Bladder microvascular endothelial cell (primary cell): ENCODE measurements at places on chromosomes 6 and 20. TPM values are rescaled to one million over a fixed set of nuclear protein-coding genes. Genes with fewer than 3 reads are reported as not detected.

EEF1A1 gene
- 17,729 and 26,790 TPM in 2 replicates for total RNA-seq

ACTL10 gene
- total RNA-seq = 1.5 and 1.6 TPM in 2 replicates

EPB41L1 gene
- total RNA-seq = 3.7 and 19.9 TPM in 2 replicates

SLC26A8 gene
- total RNA-seq = not detected in 2 replicates

C6orf141 gene
- 20.6 and 55.0 TPM in 2 replicates for total RNA-seq

OPN5 gene
- not detected in 2 replicates for total RNA-seq

RSPH9 gene
- 0.06 and 0.16 TPM in 2 replicates for total RNA-seq

AKAP12 gene
- 143 and 553 TPM in 2 replicates for total RNA-seq

EYA4 gene
- 0.25 TPM in 1 of 2 replicates, not detected in the other for total RNA-seq

MAS1 gene
- total RNA-seq = under 0.01 TPM in 1 of 2 replicates, not detected in the other

ACOT13 gene
- 3.9 and 8.9 TPM in 2 replicates for total RNA-seq

SLC17A4 gene
- total RNA-seq = not detected in 2 replicates

THEMIS gene
- total RNA-seq = not detected in 2 replicates

KCNK17 gene
- not detected in 2 replicates for total RNA-seq

RBM24 gene
- total RNA-seq = 1.2 and 2.4 TPM in 2 replicates

FITM2 gene
- 4.9 and 9.0 TPM in 2 replicates for total RNA-seq

BPIFA1 gene
- total RNA-seq = not detected in 2 replicates

TFAP2C gene
- total RNA-seq = under 0.01 TPM in 1 of 2 replicates, not detected in the other

FNDC1 gene
- total RNA-seq = under 0.01 TPM in 2 replicates

PRDM13 gene
- not detected in 2 replicates for total RNA-seq

DBNDD2 gene
- total RNA-seq = 1.5 and 6.1 TPM in 2 replicates
